ENCODE measurements at places on chromosomes 5 and 9.

DNA sequence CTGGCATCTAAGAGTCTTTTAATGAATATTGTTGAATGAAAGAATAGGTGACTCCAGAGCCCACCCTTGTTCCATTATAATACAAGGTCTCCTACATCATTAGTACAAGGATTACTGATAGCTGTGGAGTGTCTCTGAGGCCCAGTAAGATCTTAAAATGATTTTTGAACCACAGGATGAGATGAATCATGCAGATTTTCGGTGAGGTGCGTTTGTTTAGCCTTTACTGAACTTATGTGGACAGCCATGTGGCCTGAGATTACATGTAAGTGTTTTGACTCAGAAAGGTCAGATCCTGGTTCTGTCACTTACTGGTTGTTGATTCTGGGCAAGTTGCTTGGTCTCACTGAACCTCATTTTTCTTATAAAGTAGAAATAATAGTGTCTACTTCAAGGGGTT lies 21.6 kb downstream of the NFX1 start:
- no peak for DNase-seq

- no peak for DNase-seq
These were observed 64.8 kb downstream of the HMCN2 start for GRCh38 chr9:130330202-130330862.

- no peak for DNase-seq
These were observed 126.1 kb upstream of the IFNE start for GRCh38 chr9:21608200-21608599.

- DNase-seq: no peak
These were observed 92.2 kb downstream of the DOCK8 start for GRCh38 chr9:306907-307306.

DNA sequence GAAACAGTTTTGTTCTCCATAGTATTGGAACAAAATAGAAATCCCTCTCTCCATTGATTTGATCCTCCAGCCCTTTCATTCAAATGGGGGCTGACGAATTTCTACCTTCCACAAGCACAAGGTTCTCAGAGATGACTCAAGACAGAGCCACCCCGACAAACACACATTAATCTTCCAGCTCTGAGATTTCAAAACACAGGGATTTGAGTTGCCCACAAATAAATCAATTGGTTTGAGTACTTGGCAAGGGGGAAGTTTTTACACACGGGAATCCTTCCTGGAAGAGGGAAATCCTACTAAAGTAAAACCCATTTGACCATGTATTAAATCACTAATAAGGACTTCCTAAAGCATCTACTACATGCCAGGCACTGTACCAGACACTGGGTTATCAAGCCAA lies 5.4 kb downstream of the ADRA1B start:
- DNase-seq: no peak

DNA sequence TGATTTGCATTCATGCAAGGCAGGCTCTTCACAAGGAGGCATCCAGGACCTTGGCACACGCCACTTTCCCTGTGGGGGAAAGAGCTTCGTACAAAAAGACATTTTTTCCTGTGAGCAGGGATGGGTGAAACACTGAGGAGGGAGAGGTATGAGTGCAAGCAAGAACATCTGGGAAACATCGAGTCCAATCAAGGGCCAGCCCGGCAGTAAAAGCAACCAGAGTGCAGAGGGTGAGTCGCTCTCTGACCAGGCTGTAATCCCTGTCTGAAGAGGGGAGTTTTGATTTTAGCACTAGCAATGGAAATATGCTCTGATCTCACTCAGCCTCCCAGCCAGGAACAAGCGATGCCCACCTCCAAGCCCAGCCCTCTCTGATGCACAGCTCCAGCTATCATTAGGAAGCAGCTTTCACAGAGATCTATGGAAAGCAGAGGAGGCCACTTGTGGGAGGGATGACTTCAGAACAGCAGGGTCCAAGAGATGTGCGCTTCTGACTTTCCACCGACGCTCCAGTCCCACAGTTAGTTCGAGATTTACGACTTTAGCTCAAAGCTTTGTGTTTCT lies 211.0 kb upstream of the ADAMTS16 start:
- no peak for DNase-seq

DNA sequence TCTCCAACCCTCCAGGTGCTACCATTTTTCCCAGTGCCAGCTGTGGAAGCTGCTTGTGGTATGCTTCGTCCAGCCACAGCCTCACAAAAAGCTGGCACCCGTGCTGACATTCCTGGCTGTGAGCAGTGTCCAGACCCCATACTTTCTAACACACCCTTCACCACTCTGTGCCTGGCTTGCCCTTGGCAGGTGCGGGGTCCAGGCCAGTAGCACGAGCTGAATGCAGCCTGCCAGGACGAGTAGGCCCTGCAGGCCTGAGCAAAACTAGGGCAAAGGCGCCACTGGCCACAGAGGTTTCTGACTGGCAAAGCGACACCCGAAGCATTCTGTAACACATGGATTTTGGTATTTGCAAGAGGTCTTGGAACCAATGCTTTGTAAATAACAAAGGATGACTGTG lies 26.0 kb upstream of the GHR start:
- no peak for DNase-seq

DNA sequence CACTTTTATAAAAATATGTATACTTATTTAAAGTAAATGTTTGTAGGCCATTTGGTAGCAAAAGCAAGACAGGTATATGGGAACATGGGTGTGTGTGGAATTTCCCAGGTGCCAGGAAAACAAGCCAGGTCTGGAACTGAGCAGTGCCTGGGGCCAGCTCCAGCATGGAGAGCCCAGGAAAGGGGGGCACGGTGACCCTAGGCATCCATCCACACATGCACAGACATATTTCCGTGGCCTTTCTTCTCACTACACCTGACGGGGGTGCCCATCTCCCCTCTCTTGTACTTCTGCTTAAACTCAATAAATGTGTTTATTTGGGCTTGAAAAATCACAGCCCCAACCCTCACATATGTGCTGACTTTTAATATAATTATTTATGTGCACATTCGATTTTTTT lies 31.2 kb upstream of the CXCL14 start:
- DNase-seq: no peak

- DNase-seq: no peak
These were observed 435.7 kb downstream of the NFIB start for GRCh38 chr9:13878241-13878711.

DNA sequence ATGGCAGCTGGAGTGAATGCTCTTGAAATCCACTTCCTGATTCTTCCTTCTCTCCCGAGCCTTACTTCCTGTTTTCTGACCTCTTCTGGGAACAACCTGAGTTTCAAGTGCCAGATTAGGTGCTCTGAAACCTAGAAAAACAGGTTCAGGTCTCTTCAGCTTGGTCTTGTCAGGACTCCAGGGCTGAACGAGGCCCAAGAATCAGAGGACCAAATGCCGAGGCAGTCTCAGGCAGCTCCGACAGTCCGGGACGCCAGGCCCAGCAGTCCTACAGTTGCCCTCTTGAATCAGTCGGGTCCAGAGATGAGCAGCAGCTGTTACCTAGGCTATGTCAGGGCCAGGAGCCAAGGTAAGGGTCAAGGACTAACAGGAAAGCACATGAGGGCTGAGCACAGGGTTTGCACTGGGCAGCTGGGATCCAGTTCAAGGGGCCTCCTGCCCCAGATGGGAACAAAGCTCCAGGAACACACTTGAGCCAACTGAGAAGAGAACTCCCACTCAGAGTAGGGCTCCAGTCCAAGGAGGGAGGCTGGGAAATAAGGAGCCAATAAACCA lies 38.3 kb upstream of the ADRA1B start:
- DNase-seq: no peak

GRCh38 chr5:99247346-99247745 lies 318.5 kb upstream of the CHD1 start:
- DNase-seq: no peak

DNA sequence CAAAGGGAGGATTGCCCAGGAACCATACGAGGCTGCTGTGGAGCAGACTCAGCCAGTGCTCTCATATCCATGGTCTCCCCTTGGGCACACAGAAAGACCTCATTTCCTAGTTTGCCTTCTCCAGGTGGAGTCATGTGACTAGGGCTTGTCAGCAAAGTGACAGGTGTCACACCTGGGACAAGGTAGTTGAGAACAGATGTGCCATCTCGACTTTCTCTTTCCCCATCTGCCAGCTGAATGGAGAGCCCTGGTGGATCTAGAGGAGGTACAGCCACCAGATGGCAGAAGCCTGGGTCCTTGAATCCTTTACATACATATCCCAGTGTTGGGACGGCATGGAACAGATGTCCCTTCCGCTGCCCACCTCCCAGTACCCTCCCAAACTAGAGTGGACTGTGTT lies 42.9 kb upstream of the ALDOB start:
- DNase-seq: no peak

- DNase-seq: no peak
These were observed 236.2 kb downstream of the NNT start for GRCh38 chr5:43839218-43839617.

GRCh38 chr5:141878186-141878710 lies at the start of gene PCDH1:
Gene PCDH1 (minus strand): TSS chr5:141878410. CDS start chr5:141878262, 148 bp downstream.
- DNase-seq: no peak

GRCh38 chr5:60916646-60917045 lies 28.2 kb downstream of the ERCC8 start:
- no peak for DNase-seq

DNA sequence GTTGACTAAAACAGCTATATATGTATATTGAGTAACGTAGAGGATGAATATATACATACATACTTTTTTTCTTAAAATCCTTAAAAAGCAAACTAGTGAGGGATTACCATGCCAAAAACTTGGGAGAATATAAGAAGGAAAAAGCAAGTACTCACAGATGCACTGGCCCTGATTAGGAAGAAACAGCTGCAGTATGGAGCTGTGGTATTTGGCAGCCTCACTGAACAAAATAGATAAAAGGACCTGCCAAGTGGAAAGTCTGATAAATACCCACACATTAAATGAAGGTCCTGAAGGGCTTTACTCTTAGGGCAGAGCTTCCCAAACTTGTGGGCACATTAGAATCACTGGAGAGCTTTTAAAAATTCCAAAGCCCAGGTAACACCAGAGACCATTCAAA lies 80.6 kb downstream of the FEM1C start:
- DNase-seq: no peak

DNA sequence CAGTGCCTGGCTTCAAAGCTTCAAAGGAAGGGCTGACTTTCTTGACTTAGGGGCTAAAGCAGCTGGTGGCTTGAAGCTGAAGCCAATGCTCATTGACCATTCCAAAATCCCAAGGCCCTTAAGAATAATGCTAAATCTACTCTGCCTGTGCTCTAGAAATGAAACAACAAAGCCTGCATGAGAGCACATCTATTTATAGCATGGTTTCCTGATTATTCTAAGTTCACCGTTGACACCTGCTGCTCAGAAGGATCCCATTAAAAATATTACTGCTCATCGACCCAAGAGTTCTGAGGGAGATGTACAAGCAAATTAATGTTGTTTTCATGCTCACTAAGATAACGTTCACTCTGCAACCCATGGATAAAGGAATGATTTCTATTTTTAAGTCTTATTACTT lies 6.7 kb downstream of the TMEM174 start:
- DNase-seq: no peak

DNA sequence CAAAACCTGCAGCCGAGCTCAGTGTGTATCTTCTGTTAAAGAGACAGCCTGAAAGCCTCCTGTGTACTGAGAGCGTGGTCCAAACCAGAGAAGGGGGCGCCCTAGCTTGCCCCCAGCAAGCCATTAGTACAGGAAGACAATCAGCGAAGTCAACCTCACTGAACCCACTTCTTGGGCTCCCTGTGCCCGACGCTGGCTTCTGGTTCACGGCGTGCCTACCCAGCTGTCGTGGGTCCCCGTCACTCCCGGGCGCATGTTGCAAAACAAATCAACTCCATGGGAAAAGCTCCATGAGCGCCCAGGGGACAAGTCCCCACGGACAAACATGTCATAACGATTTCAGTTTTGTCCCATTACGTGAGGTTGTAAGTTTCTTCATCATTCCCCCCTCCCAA lies 326.9 kb downstream of the SH3GL2 start:
- DNase-seq: no peak

DNA sequence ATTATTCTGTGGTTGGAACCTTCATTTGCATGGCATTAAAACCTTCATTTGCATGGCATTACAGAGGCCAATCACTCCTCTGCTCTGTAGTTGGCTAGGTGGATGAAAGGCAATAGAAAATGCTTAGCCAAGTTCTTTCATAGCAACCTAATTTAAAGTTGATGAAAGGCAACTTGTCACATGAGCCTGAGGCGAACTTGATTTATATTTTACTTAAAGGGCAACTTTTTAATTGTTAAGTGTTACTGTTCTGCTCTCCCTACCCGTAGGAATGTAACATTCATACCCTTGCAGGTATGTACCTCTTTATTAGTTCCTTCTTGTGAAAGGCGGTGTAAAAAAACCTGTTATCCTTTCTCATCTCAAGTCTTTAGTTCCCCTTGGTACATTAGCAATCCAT lies 7.9 kb upstream of the ERMP1 start:
- no peak for DNase-seq

- no peak for DNase-seq
These were observed 80.1 kb downstream of the TRIM32 start for GRCh38 chr9:116767219-116767618.

GRCh38 chr5:13994621-13995253 lies 50.2 kb upstream of the DNAH5 start:
- no peak for DNase-seq

DNA sequence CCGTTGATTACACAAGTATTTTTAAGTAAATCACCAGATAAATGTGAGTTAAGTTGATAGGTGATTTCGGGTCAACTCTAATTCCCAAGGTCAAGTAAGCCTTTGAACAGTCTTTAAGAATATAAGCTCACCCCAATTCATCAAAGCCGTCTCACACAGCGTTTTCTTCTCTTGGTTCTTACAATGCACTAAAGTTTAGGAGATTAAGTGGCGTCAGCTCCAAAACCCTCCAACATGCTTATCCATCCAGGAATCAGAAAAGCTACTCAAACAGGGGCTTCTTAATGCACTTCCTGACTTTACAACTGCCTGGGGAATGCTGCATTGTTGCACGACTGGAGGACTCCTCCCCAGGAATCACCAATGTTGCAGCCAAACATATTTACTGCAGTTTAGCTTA lies 206.2 kb upstream of the EFNA5 start:
- DNase-seq: no peak

DNA sequence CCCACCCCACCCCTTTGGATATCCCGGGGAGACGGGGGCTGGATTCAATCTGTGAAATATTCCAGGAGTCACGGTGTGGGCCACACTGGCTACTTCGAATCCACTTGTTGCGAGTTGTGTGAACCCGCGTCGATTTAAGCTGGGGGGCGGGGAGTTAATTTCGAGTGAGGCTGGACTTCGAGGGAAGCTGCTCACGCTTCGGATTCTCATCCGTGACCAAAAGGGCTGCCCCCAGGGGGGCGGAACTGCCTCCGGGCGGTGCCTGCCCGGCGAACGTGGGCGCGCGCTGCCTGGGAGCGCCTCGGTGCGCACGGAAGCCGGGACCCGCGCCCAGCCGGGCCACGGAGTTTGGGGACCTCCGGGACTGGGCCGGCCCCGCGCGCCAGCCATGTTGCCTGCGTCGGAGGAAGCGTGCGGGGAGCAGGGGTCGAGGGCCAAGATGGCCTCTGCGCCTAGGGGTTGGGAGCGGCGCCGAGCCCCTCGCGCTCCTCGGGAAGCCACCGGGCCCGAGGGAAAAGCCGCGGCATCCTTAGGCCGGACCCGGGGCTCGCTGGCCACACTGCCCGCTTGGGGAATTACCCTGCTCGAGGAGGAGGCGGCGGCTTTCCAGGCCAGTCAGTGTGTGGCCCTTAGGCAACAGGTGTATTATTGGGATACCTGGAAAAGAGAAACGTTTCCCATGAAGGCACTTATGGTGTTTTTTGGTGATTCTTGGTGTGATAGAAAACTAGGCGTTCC lies 975 bp downstream of the OCLN start:
- no peak for DNase-seq

GRCh38 chr9:131179561-131180219 lies 54.3 kb downstream of the NUP214 start:
- DNase-seq: no peak

- no peak for DNase-seq
These were observed 130.3 kb upstream of the TARS1 start for GRCh38 chr5:33310451-33310850.

GRCh38 chr9:91320299-91320698 lies 41.4 kb downstream of the AUH start:
- no peak for DNase-seq
